HFFc6 (cell line): ENCODE measurements at places on chromosomes 11 and 22.

DNA sequence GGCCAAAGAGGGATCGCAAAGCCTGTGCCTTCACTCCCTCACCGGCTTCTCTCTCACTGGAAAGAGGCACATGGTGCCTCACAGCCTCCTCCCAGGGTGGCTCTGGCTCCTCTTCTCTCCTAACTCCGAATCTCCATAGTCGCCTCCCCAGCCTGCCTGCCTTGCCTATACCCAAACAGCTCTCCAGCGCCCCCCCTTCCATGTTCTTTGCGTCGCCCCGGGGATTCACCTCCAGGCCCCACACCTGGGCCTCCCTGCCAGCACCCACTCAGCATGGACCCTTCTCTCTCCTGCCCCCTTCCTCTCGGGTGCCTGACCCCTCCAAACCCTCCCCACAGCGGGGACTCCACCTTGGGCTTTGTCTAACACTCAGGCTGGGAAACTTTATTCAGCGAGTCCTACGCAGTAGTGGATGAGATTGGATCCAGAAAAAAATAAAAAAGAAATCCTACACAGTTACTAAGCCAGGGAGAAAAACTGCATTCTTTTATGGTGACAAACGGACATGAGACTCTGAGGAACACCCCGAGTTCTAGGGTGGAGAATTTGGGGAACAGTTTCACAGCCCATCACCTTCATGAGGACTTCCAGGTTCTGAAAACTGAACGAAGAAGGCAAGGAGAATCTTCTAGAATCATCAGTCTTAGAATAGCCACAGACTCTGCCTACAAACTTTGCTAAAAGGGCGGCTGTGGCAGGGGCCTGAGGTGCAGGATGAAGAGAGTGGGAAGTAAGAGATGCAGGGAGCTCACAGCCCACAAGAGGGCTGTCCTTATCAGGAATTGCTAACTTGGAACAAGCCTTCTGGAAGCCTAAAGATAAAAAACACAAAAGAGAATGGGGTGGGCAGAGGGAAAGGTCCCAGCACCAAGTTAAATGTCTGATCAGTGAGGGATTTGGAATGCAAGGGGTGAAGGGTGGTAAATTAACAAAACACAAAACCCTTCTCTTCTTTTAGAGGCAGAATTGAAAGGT, 5.3 kb downstream of the PPM1F start:
- DNase-seq, result peak; percentile 58

DNA sequence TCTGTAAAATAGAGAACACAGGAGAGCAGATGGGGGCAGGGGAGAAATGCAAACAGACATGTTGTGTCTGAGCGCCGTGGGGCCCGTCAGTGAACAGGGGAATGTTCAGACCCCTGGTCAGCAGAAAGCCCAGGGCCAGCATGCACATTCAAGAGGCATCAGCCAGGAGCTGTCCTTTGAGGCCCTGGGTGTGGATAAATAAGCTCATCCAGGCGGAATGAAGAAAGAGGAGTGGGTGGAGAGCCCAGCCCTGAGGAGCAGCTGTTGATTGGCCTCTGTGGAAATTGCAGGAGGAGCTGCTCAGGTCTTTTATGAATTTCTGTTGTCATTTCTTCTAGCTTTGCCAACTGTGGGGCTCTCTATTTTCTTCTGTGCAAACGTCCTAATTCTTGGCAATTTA, 49.7 kb upstream of the CECR2 start:
- no peak for DNase-seq

- DNase-seq, result no peak
These were observed 27.4 kb downstream of the POU2F3 start for GRCh38 chr11:120267319-120267718.

DNA sequence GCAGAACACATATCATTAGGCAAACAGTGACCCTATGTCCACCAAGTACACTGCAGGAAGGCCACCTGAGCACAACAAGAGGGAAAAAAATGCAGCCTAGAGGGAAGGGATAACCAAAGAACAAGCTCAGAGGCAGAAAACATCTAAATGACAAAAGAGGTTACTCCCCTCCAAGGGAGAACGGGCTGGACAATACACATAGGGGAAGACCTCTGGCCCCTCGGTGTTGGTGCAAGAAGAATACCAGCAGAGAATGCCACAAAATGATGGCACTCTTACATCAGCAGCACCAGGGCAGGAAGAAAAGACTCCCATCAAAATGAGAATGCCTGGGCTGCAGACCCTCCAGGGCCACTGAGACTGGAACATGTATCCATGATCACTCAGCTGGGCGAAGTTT, 66.6 kb upstream of the OPCML start:
- no peak for DNase-seq

DNA sequence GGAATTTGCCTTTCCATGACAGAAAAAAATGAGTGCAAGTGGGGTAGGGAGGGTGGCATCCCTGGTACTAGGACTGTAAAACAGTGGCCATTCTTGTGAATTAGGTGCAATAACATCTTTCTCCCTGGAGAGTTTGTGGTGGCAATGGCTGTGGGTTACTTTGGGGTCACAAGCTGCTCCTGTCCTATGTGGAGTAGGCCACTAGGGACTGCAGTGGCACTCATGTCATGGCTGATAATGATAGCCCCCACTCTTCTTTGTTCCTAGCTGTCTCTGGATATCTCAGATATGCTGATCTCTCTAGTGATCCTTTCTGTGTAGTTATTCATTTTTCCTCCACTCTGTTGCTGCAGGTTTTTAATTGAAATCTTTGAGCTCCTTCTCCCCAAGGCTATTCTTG, 270.5 kb upstream of the CHORDC1 start:
- DNase-seq, result no peak

GRCh38 chr22:46267431-46268279, at the start of gene TTC38:
Gene TTC38, plus strand, starts transcription at chr22:46268008. Its CDS starts 32 bp downstream, at chr22:46268040.
- DNase-seq, result peak; percentile 72

DNA sequence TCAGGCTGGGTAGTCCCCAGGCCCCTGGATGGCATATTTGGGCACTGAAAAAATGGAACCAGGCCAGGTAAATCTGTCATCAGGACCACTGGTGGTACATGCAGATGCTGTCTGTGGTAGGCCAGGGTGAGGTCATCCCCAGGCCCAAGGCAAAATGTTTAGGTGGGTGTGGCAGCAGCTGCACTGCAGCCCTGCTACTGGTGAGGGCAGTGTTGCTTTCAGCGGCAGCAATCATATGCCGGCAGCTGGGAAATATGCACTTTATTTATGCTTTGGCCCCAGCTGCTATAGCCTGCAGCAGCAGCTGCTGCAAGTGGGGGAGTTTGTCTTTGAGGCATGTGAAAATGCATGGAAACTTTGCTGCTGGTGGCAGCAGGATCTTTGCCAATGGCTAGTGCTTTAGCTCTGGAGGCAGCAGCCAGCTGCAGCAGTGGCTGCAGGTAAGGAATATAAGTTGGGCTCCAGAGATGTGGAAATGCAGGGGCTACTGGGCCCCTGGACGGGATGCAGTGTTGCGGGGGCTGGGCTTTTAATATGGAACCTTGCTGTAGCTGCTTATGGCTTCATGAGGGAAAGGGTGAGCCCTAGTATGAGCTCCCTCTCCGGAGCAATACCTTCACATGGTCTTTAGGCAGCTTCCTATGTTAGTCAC, 365.7 kb upstream of the CADM1 start:
- no peak for DNase-seq

DNA sequence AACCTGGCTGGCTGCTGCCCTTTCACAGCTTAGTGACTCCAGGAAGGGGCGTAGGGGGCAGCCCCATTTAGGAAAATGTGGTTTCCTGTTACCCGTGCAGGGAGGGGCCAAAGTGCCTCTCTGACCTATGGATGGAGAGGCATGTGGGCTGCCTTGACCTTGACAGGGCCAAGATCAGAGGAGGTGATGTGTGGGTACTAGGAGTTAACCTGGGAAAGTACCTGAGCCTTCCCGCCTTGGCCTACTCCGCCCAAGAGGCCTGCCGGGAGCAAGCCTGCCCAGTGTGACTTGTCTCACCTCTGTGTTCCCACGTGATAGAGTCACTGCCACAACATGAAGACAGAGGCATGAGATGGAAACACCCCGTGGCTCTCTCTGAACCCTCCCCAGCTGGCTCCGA, 33.4 kb downstream of the GRAMD4 start:
- no peak for DNase-seq

- no peak for DNase-seq
These were observed 5.8 kb upstream of the SEPTIN5 start for GRCh38 chr22:19708321-19709011.

- no peak for DNase-seq
These were observed 301.7 kb downstream of the BRD1 start for GRCh38 chr22:49525801-49526535.

DNA sequence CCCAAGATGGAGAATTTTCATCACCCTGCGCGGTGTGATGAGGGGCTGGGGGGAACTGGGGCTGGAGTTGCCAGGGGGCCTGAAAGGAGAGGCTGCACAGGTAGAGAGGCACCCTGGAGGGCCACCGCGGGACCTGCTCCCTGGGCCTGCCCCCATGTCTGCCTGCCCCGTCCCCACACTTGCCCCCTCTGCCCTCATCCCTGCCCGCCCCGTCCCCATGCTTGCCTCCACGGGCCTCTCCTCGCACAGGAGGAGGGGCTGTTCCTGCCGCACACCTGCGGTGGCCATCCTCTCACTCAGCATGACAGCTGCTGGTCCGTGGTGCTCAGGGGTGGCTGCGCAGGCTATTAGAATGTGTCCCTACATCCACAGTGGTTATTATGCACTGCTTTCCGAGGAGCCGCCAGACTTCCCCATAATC, 43.5 kb downstream of the LINC01488 start:
- DNase-seq, result no peak

- DNase-seq, result no peak
These were observed 93.6 kb upstream of the CRYBB3 start for GRCh38 chr22:25105817-25106650.

DNA sequence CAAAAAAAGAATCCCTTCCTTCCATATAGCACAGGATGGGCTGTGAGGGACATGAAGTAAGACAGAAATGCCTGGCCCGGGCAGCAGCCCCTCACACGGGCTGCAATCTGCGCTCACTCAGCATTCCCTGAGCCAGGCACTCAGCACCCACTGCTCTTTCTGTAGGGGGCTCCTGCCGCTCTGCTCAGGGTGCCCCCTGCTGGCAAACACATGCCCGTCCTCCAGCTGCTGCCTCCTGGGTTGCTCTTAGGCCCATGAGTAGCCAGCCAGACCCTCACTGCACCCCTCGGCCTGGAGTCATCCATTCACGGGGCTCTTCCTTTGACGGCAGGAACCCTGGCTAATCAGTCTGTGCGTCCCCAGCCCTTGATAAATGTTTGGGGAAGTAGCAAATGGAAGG, 6.9 kb downstream of the MCAT start:
- no peak for DNase-seq

- DNase-seq, result no peak
These were observed 469 bp upstream of the OSBP2 start for GRCh38 chr22:30694171-30694639.

DNA sequence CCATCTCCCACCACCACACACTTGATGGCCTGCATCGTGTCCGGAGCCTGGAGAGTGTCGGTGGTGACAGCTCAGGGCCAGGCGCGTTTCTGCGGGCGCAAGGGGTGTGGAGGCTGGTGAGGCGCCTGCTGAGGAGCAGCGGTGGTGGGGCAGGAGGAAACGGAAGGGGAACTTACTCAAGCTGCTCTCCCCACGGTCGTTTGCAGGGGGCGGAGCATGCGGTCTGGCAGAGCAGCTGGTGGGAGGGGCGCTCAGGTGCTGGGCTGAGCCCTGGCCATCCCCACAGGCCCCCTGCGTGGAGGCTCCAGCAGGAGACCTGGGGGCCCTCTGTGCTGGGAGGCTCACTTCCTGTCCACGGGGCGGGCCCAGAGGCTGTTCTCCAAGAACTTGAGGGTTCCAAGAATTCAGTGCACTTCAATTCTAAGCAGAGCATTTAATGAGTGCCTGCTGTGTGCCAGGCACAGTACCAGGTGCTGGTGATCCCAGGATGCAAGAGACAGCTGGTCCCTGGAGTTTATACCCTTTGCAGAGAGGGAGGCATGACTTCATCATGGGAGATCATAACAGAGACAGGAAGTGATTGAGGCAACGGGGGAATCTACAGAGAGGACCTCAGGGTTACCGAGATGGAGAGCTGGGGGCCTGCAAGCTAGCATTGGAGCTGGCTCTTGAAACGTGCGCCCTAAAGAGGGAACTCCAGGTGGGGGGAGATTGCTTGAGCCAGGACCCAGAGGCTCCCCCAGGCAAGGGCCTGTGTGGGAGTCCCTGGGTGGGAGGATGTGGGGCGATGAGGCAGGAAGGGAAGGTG, at the start of gene RAC2:
RAC2 (minus strand) TSS at position 156 of the 808 bp plus-strand sequence; CDS start at position 35, 121 bp downstream.
- no peak for DNase-seq

GRCh38 chr11:85735876-85736460, 50.0 kb upstream of the CCDC89 start:
- DNase-seq, result no peak

- DNase-seq, result no peak
These were observed 124.7 kb downstream of the ARHGAP32 start for GRCh38 chr11:129067454-129067853.

GRCh38 chr11:111510311-111510710, 1.9 kb downstream of the BTG4 start:
- peak; percentile 11 for DNase-seq

GRCh38 chr11:70184396-70184795, 18.7 kb upstream of the FADD start:
- DNase-seq, result no peak

- DNase-seq, result peak; percentile 47
These were observed at the start of gene P2RX6 for GRCh38 chr22:21014726-21015465. Gene P2RX6, plus strand, starts transcription at chr22:21015165. Its CDS starts 10 bp downstream, at chr22:21015175.
